ENCODE measurements at places on chromosomes 1 and 21.

- DNase-seq: no peak
Measured at GRCh38 chr21:31107176-31107785, 69.0 kb upstream of the KRTAP19-8 start.

- DNase-seq: no peak
Measured at GRCh38 chr1:229599218-229599954, 26.5 kb downstream of the TAF5L start.

DNA sequence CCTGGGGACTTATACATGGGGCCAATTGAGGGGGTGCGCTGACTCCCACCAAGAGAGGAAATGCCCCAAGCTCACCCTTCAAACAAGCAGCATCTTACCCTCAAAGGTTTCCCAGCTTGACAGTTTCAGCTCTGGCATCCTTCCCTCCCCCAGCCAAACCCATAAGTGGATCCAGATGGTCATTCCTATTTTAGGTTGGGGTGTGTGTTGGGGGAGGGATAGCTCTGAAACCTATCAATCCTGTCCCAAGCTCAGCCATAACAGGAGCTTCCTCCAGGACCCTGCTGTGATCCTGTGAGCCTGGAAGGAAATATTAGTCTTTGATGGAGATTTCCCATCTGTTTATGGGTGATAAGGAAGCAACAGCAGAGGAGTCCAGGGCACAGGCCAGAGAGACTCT is 3.4 kb upstream of the TMEM222 start:
- DNase-seq: no peak

DNA sequence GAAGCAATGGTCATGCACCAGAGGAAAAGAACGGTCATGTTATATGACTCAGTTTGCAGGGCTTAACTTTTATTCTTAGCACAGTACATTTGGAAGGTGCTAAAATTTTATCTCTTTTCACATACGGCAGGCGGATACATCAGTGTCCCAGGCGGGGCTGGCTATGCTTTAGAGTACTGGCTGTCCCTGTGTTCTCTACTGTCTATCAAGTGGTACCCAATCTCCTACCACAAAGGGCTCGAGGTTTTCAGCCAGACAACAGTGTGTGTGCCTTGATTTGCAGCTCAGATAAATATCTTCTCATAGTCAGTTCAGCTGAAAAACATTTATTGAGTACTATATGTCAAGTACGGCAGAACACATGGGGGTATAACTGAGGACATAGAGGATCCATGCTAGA is 65.3 kb downstream of the URB2 start:
- no peak for DNase-seq

DNA sequence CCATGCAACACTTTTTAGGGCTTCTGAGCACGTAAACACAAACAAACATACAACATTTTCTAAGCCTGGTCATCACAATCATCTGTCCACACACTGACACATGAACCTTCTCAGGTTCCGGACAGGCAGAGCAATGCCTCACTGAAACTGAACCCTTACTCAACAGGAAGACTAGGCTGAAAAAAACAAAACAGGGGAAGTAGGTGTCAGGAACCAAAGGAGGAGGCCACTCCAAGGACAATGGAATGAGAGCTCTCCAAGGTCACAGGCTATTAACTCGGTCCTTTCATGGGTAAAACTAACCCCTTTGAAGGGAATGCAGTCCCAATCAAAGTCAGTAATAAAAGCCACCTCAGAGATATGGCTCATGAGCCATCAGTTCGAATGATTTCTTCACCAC is 76.6 kb downstream of the FAM78B start:
- no peak for DNase-seq

Data from stimulated activated CD8-positive, alpha-beta memory T cell treated with anti-CD3 and anti-CD28 coated beads, Interleukin-4, amount 100 ng/mL, for 24 hours (primary cell).